Stimulated activated naive CD4-positive, alpha-beta T cell treated with Interleukin-2 at 50 U/mL for 16 hours (primary cell): ENCODE measurements at places on chromosomes 4 and X.

DNA sequence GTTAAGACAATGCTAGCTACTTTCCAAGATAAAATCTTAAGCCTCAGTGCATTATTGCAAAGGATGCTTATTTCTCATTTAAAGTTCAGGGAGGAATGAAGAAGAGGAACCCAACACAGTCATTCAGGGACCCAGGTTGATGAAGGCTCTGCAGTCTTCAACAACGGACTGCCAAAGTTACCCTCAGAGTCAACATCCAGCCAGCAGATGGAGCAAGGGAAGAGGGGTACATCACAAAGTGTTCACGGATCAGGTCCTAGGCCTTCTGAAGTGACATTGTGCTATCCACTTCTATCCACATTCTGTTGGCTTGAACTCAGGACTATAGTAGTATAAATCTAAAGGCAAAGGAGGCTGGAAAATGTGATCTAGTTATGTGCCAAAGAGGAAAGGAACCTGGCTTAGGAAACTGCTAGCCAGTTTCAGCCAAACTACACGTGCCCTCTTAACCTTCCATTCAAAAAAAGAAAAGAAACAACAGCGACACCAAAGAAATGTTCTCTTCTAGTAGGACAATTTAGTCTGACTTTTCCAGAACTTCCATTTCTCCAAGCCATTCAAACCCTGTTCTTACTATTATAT is 28.8 kb downstream of the NKX6-1 start:
- DNase-seq: no peak

DNA sequence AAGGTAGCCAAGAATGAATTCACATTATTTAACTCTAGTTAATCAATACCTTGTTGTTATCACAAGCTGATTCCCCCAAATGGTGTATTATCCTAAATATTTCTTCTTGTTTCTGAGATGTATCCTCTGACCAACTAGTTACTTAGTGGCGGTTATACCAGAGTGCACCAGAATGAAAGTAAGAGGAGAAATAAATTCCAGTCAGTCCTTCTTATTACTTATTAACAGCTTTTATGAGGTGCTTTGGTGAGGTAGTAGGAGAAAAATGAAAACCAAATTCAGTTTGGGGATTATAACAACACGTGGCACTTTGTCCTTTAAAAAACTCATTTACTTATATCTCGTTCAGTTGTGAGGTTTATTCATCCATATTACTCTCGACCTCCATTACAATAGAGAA is 101.9 kb downstream of the AMMECR1 start:
- DNase-seq: no peak

GRCh38 chr4:144509088-144510015 is 136.6 kb upstream of the HHIP start:
- no peak for DNase-seq

- DNase-seq: no peak
These were observed 577.1 kb downstream of the ANKRD50 start for GRCh38 chr4:124135409-124135813.

DNA sequence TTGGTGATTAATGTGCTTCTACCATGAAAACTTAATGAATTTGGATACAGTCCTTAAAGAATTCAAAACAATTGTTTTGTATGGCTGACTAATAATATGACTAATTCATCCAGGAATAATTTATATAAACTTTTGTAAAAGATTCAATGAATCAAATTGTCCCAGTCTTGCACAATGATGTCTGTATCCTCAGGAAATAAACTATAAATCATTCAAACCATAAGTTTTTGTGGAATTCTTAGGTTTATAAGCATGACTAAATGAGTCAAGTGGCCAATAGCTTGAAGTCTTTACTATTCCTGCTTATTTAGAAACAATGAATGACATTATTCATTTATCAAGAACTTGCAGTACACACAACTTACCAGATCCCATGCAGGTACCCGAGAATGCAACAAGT is 935.0 kb upstream of the INTU start:
- DNase-seq: no peak

DNA sequence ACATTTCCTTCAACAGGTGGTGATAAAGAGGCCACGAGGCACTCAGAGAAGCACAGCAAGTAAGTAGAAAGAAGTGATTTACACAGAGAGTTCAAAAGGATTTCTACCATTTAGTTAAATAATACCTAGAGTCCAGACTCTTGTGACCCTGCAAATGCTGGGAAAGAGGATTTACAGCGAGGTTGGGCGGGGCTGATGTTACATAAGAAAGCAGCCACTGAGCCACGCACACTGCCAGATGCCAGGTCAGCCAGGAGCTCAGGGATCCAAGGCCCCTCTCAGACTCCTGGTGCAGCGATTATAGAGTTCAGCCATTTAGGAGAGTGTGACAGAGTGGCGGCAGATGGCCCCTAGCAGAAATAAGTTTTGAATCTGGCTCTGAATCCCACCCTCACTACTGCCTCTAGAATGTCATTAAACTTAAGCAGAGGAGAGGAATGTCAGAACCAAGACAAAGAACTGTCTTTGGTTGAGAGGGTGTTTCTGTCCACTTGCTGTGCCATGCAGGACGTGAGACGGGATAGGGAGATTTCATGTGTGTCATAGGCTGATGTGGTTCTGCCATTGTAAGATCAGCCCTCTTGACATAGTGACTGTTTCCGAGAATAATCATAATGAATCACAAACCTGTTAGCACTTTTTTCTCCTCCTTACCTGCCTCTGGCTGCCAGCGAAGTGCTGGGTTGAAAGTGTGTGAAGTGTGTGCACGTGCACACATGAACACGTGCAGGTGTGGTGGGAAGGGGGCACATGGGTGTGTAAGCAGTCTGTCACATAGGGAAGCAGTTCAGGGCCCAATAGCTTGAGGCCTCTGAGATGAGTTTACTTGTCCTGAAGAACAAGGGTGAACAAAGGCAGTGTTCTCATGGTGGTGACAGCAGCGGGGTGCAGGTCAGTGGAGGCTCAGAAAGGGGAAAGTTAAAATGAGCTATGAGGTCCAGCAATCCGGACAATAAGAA is 50.1 kb downstream of the MFAP3L start:
- no peak for DNase-seq

DNA sequence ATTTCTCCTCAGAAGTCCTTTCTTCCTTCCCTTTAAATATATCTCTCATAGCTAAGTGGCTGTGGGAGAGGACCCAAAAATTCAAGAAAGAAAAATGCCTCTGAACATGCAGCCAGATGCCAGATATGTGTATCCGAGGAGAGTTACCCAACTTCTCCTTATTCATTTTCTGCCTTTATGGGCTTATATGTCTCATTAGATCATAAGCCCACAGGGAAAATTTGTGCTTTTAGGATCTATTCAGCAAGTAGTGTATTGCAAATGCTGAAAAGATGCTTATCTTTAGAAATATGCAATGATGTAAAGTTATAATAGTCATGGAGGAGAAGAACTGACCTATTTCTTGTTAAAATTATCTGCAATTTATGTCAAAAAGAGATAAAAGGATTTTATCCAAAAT is 371.8 kb upstream of the NOCT start:
- DNase-seq: no peak

- DNase-seq: no peak
These were observed 43.0 kb downstream of the CXCL1 start for GRCh38 chr4:73912191-73912590.

- no peak for DNase-seq
These were observed 315.4 kb upstream of the GRIA3 start for GRCh38 chrX:122868631-122869030.

DNA sequence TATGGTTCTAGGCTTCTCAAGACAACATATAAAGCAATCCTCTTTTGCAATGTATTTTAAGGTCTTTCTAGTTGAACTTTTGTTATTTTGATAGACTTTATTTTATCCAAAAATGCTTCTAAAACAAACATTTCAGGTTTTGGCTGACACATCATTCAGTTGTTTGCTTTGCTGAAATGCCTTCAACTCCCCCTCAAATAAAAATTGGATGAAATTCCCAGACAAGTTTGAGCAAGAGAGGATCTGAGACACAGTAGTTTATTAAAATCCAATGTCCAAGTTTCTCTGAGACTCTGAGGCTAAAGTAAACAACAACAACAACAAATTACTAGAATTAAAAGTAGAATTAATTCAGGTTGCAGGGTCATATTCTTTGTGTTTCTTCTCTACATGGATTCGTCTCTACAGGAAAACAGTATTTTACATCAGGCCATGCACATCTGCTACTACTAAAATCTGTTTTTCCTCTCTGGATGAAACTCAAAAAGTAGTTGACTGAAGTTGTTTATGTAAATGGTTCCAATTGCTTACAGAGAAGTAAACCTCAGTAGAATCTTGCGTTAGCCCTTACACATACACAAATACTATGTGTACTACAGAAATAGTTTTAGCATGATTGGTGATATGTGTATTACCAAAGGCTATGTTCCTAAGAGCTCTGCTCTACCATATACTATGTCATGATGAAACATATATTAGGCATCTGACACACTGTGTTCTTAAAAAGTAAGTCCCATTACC is 64.9 kb downstream of the PRSS12 start:
- DNase-seq: no peak

DNA sequence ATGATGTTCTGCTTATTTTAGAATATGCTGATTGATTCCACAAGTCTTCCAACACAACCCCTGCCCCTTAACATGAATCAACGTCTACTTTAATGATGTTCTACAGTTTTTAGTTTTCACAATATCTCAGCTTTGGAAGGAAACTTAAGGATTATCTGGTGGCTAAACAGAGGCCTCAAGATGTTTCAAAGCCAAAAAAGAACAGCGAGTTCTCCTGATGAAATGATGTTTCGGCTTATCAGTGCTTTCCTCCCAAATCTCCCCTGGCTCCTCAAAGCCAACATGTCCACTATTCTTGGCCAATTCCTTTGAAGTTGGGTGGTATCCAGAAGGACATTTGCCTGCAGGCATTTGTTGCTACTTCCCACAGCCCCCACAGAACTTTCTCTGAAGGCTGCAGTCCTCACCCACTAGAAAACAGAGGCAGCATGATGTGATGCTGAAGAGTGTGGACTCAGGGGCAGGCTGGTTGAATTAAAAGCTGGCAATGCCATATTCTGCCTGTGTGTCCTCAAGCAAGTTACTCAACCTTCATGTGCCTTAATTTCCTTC is 87.3 kb downstream of the ADGRG4 start:
- no peak for DNase-seq

DNA sequence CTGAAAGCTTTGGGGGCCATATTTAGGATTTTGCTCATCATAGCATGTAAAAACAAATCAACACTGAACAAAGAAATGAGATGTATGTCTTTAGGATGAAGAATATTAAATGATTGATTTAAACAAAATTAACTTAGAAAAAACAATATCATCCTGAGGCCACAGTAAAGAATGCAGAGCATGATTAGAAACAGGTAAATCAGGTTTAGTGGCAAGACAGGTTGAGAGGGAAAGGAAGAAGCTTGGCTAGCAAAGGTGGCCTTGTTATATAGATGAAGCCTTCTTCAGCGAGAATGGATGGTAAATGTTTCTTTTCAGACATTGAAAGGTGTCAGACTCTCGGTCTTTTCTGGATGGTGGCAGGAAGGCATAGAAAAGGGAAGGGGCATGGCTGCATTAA is 11.9 kb upstream of the MAGEB16 start:
- DNase-seq: no peak

DNA sequence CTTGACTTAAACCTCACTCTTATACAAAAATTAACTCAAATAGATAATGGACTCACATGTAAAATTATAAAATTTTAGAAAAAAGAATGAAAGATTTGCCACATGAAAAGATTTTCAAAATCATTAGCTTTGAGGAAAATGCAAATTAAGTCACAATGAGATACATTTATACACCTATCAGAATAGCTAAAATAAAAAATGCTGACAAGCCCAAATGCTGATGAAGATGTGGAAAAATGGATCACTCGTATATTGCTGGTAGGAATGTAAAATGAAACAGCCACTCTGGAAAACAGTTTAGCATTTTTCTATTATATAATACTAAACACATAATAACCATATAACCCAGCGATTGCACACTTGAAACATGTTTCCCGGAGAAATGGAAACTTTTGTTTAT is 316.2 kb downstream of the ANKRD50 start:
- no peak for DNase-seq

DNA sequence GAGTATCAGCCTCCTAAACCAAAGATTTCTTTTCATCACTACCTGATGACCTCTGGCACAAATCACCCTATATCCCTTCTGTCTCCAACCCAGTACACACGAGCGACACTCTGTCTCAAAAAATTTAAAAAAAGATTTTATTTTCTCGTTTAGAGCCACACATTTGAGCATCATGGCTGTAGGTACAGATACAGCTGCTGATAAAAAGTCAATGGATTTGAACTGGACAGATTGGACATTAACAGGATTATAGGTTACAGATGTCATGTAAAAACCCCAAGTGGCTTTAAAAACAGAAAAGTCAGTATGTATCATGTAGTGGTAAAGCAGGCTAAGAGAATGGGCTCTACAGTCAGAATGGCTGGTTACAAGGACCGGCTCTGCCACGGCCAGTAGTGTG is 171.1 kb downstream of the SCFD2 start:
- DNase-seq: no peak

DNA sequence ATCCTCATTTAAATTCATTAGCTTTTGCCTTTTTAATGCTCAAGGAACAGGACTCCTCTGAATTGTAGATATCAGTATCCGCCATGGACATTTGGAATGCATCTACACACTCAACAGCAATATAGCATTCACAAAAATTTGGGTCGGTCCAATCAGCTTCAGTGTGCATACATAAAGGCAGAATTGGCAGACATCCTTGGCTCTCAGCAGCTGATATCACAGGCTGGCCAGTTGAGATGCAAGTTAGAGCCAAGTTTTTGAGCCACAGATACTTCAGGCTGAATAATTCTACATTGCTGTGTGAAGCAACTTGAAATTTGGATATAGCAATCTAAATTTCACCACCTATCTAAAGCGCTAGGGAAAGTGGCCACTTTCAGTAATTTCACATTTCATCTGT is 821.1 kb downstream of the PCDH19 start:
- no peak for DNase-seq

DNA sequence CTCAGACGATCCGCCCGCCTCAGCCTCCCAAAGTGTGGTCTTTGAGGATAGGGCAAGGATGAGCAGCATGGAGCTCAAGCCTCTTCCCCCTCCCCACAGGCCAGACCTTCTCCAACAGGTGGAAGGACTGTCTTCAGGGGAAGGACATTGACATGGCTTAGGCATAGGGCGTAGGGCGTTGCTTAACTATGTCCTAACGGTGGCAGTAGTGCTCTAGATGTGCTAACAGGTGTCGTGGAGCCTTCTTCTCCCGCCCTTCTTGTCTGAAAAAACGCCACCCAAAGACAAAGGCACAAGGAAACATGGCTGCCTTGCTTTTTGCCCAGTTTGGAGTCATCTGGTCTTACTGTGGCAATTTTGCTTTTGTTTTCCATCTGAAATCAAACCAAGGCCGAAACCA is 219.8 kb downstream of the OR13H1 start:
- no peak for DNase-seq

- DNase-seq: no peak
These were observed 71.1 kb downstream of the CLOCK start for GRCh38 chr4:55475394-55476243.

DNA sequence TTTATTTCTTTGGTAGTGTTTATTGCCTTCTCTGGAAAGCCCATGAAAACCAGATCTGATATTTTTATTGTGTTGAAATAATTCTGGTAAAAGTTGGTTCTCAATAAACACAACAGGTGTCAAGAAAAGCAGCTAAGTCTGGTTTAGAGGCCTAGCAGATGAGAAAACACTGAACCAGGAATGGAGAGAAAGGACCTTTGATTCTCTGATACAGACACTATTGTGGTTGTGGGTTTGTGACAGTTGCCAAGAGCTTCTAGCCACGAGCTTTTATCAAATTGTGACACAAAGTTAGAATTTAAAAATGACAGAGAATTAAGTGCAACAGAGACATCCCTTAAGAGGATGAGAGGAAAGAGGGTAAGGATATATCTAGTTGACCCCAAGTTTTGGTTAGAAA is 42.6 kb downstream of the DDIT4L start:
- no peak for DNase-seq
